ENCODE measurements at places on chromosomes 6 and 20.

- H3K27ac ChIP-seq: no peak overlapping the region
- H3K4me3 ChIP-seq: no peak overlapping the region
- no peaks in the 10 kb centered on the region for H3K27me3 ChIP-seq
- no peaks in the 10 kb centered on the region for H3K4me1 ChIP-seq
- no peak for DNase-seq
These were observed 4.1 kb upstream of the TRIM27 start for GRCh38 chr6:28927846-28928245.

GRCh38 chr20:48862279-48862678 lies 34.5 kb upstream of the PREX1 start:
- H3K27ac ChIP-seq: no peak overlapping the region
- no peak for DNase-seq

DNA sequence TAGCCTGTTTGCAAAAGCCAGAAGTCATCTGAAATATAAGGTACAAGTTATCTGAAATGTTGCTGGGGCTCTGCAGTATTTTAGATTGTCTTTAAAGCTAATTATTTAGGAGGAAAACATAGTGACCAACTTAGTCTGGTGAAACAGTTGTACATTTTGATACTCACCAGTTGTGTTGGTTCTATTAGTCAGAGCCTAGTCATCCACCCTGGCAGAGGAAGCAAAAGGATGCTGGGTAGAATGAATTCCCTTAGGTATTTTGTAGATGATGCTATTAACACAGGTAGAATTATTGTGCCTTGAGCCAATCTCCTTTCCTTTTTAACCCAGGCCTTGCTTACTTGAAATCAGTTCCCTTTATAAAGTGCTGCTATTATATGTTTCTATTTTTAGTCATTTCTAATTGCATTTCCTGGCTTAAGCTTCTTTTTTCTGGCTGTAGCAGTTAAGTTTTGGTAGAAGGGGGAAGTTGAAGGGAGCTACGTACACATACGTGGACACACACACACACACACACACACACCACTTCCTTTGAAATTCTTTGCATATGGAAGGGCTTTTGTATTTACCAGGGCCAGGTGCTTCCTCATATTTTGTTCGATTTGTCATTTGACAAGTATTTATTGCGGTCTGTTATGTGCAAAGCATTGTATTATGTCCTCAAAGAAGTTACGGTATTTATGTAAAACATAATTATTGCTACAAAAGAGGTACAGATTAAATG lies 82.4 kb downstream of the RTN4IP1 start:
- H3K27me3 ChIP-seq: no peaks in the 10 kb centered on the region
- no peak overlapping the region for H3K4me3 ChIP-seq
- peaks cover 28% of the 10 kb centered on the region for H3K4me1 ChIP-seq
- peak; percentile 19 for DNase-seq
- no peaks in the 10 kb centered on the region for H3K36me3 ChIP-seq
- H3K27ac ChIP-seq: peak overlapping the region; percentile 86

GRCh38 chr6:12592634-12593033 lies 123.9 kb upstream of the PHACTR1 start:
- H3K4me3 ChIP-seq: no peak overlapping the region
- no peaks in the 10 kb centered on the region for H3K4me1 ChIP-seq
- H3K27me3 ChIP-seq: no peaks in the 10 kb centered on the region
- DNase-seq: no peak

GRCh38 chr20:46898423-46898822 lies 3.8 kb downstream of the EYA2 start:
- no peaks in the 10 kb centered on the region for H3K4me1 ChIP-seq
- no peaks in the 10 kb centered on the region for H3K27me3 ChIP-seq
- no peak for DNase-seq
- no peaks in the 10 kb centered on the region for H3K36me3 ChIP-seq
- H3K27ac ChIP-seq: no peak overlapping the region
- H3K4me3 ChIP-seq: no peak overlapping the region

DNA sequence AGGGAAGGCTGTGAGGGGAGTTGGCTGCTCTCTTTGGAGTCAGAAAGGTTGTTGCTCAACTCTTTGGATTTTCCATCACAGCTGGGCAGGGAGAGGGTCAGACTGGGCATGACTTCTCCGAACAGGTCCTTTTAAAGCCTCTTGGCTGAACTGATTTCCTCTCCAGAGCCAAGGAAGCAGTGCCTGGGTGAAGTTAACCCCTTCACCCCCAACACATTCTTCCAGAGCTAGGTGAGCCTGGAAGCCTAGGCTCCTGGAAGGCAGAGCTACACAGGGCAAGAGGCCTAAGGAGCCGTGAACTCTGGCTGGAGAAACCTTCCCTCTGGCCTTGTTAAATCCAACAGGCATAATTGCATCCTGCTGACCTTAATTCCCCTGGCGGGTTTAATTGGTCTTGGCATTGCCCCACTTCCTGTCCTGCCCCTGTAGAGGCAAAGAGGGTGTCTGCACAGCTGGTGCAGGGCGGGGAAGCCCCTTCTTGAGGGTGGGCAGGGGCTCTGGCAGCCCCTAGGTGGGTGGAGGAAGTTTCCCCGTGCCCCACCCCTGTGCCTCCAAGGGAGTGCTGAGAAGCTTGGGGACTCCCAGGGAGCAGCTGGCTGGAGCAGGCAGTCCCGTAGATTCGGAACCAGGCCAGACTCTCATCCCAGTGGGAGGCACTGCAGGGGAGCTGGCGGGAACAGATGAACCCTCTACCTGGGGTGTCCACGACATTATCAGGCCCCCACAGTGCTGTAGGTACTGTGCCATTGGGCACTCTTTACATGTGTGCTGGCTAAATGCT lies 3.6 kb upstream of the MYLK2 start:
- peak overlapping the region; percentile 92 for H3K27ac ChIP-seq
- no peaks in the 10 kb centered on the region for H3K27me3 ChIP-seq
- peak overlapping the region; percentile 22 for H3K4me3 ChIP-seq
- DNase-seq: no peak

- H3K4me3 ChIP-seq: no peak overlapping the region
- DNase-seq: no peak
- no peaks in the 10 kb centered on the region for H3K36me3 ChIP-seq
- H3K27ac ChIP-seq: no peak overlapping the region
- no peaks in the 10 kb centered on the region for H3K27me3 ChIP-seq
These were observed 1272.1 kb downstream of the EPHA7 start for GRCh38 chr6:92147246-92147645.

- no peak overlapping the region for H3K4me3 ChIP-seq
- no peak for DNase-seq
- H3K27me3 ChIP-seq: no peaks in the 10 kb centered on the region
- peaks cover 19% of the 10 kb centered on the region for H3K4me1 ChIP-seq
These were observed 1.6 kb upstream of the PTGIS start for GRCh38 chr20:49569411-49570115.

DNA sequence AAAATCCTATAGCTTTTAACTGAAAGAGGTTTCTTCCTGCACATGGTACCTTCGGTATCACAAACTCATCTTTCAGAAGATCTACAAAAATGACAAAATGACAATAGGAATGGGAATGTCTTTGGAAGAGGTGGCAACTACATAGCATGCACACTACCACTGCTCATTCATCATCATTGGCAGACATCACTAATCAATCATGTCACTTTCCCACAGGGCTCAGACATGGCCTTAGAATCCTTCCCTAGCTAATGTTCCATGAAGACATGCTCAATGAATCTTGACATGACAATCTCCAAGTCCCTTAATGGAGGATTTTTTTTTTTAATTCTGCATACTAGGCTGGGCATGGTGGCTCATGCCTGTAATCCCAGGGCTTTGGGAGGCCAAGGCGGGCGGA lies 3.2 kb upstream of the PGC start:
- no peaks in the 10 kb centered on the region for H3K36me3 ChIP-seq
- H3K27ac ChIP-seq: no peak overlapping the region
- no peaks in the 10 kb centered on the region for H3K27me3 ChIP-seq
- H3K4me3 ChIP-seq: no peak overlapping the region
- no peak for DNase-seq
- no peaks in the 10 kb centered on the region for H3K4me1 ChIP-seq

GRCh38 chr6:2914318-2914660 lies 11.2 kb upstream of the SERPINB9 start:
- H3K36me3 ChIP-seq: no peaks in the 10 kb centered on the region
- no peak overlapping the region for H3K4me3 ChIP-seq
- H3K27me3 ChIP-seq: no peaks in the 10 kb centered on the region
- DNase-seq: no peak

GRCh38 chr20:54197621-54198604 lies 10.0 kb upstream of the PFDN4 start:
- H3K27ac ChIP-seq: no peak overlapping the region
- H3K36me3 ChIP-seq: no peaks in the 10 kb centered on the region

DNA sequence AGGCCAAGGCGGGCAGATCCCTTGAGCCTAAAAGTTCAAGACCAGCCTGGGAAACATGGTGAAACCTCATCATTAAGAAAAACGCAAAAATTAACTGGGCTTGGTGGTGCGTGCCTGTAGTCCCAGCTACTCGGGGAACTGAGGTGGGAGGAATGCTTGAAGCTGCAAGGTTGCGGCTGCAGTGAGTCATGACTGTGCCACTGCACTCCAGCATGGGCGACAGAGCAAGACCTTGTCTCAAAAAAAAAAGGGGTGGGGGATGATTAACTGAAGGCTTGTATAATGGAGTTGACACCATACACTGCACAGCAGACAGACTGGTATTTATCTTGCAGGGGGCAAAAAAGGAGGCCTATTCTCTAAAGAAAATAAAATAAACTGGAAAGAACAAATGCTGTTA lies 27.7 kb downstream of the SRPK1 start:
- H3K4me1 ChIP-seq: peaks cover 11% of the 10 kb centered on the region
- no peaks in the 10 kb centered on the region for H3K27me3 ChIP-seq
- no peak overlapping the region for H3K27ac ChIP-seq
- DNase-seq: no peak
- no peaks in the 10 kb centered on the region for H3K36me3 ChIP-seq

- H3K4me3 ChIP-seq: no peak overlapping the region
- no peaks in the 10 kb centered on the region for H3K36me3 ChIP-seq
- H3K27me3 ChIP-seq: no peaks in the 10 kb centered on the region
These were observed 29.3 kb upstream of the ITCH start for GRCh38 chr20:34333786-34334185.

- H3K4me1 ChIP-seq: no peaks in the 10 kb centered on the region
- no peak for DNase-seq
- no peaks in the 10 kb centered on the region for H3K27me3 ChIP-seq
- H3K4me3 ChIP-seq: no peak overlapping the region
- no peak overlapping the region for H3K27ac ChIP-seq
These were observed 40.4 kb upstream of the TINAG start for GRCh38 chr6:54267798-54268197.

- no peaks in the 10 kb centered on the region for H3K4me1 ChIP-seq
- no peaks in the 10 kb centered on the region for H3K27me3 ChIP-seq
- no peaks in the 10 kb centered on the region for H3K36me3 ChIP-seq
- no peak overlapping the region for H3K4me3 ChIP-seq
- H3K27ac ChIP-seq: no peak overlapping the region
These were observed 608.0 kb downstream of the COL12A1 start for GRCh38 chr6:74597840-74598239.
